Stimulated activated CD4-positive, alpha-beta T cell treated with anti-CD3 and anti-CD28 coated beads, Interleukin-1b, Interleukin-23, amount 100 ng/mL, for 48 hours (primary cell): ENCODE measurements at places on chromosomes 16 and 17.

DNA sequence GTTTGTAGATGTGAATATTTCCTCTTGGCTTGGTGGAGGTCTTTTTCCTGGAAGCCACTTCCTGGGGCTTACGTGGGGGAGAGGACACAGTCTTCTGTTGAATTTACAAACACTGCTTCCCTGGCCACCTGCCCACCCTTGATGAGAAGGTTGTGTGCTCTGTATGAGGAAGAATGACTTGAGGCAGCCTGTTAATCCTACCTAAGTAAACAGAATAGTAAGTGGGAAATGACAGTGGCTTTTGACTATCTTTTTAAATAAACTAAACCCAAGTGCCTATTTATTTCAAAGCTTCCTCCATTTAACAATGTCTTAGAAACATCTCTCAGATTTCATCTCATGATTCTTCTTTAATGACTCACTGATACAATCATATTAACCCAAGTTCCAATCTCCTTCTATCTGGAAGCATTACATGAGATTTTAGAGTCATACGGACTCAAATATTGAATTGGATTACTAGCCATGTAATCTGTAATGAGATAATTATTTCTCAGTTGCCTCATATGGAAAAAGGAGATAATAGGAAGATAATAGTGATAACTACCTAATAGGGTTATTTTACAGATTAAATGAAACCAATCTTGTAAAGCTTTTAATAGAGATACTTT lies 96.6 kb upstream of the SMIM36 start:
- no peak for DNase-seq

- DNase-seq: no peak
Observed at GRCh38 chr16:49527611-49528010, 154.0 kb downstream of the C16orf78 start.

DNA sequence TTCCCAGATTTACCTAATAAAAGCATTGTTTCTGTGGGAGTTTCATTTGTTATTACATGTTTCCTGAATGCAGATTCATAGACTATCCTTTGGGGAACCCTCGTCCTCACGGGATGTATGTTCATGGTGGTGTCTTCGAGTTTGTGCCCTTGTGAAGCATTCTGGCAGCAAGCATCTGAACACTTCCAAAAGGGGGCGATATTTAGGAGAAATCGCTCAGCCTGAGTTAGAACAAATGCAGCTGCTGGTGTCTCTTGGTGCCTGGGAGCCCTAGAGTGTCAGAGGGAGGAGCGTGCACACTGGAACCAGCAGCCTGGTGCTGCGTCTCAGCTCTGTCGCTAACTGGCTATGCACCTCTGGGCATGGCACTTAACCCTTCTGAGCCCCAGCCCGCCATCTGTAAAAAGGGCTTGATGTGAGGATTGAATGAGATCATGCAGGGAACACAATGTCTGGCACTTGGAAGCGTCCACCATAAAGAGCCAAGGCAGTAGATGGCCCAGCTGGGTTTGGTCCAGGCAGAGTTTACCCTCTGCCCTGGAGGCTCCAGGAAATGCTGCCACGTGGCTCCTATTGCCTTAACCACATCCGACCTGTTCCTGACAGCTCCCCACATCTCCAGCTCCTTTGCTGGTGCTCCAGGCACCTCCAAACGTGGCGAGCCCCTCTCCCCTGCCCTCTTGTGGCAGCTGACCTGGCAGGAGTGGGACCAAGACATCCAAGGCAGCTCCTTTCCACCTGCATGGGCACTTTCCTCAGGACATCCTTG lies 25.0 kb upstream of the C16orf78 start:
- DNase-seq: no peak

GRCh38 chr17:1695365-1695764 lies 10.7 kb upstream of the PRPF8 start:
- no peak for DNase-seq

GRCh38 chr16:49640581-49640980 lies 215.3 kb downstream of the ZNF423 start:
- DNase-seq: no peak

DNA sequence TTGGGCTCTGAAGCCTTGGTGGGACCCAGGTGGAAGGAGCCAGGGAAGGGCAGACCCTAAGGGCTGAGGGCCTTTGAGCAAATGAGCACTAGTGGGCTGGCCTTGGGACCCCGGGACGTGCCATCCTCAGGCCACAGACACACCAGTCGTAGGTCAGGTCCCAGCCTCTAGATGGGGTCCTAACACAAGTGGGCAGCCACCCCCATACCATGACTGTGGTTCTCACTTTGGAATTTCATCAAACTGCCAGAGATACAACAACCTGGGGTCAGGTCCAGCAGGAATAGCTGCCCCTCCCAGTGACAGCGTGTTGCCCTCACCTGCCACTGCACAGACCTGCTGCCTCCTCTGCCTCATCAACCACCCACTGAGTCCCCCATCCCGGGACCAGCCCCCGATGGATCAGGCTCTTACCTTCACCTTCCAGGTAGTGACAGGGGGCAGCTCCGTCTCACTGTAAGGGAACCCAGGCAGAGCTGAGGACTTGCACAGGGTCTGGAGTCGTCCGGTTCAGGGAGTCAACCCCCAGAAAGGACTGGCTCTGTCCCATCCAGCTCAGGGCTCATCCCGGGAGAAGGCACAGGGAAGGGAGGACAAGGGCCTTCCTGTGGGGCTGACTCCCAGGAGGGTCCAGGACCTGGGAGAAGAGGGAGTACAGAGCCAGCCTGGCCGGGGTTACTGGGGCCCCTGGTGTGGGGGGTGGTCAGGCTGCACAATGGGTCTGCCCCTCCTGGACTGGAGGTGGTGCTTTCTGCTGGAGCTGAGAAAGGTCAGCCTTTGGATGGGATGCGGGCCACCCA lies 40.0 kb downstream of the LGALS9 start:
- no peak for DNase-seq

DNA sequence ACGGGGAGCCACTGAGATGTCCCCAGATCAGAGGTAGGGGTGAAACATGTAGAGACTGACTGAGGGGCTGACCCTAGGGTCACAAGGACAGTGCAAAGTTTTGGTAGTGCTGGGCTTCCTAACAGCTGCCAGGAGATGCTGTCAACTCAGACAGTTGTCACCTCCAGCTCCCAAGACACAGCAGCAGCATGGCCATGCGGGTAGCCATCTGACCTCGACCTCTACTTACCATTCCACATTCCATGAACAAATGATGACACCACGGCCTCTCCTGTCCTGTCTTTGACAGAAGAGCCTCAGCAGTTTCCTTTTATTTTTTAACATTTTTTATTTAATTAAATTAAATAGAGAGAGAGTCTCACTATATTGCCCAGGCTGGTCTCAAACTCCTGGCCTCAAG lies 65.3 kb upstream of the NFAT5 start:
- no peak for DNase-seq

DNA sequence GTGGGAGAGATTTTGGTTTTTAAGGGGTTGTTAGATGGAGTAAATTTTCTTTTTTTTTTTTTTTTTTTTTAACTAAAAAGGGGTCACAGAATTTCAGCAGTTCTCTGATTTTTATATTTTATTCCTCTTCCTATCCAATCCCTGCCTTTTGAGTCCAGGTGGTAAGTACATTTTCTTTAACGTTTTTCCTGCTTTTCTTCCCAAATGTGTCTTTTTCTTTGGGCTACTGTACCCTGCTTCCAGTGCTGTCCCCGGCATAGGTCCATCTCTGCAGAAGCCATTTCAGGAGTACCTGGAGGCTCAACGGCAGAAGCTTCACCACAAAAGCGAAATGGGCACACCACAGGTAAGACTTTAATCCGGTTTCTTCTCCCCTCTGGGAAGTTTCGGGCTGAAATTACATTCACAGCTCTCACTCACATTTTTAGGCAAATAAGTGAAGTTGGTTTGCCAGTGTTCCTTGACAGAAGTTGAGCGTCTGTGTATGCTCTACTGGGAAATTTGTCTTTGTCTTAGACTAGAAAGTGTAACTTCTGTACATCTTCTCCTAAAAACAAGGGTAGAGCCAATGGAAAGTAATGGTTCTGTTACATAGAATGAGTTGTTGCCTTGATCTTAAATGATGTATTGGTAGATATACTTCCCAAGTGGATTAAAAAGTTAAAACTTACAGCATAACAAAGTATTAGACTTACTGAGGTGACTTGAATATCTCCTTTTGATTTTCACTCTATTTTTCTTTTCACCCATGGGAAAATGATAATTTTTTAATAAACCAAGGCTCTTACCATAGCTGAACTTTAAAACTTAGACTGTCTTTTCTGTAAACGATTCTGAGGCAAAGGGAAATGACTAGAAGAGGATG lies 54.5 kb downstream of the TUBD1 start:
- DNase-seq: peak; percentile 47

- DNase-seq: peak; percentile 66
Observed at GRCh38 chr17:42845918-42846593, 1.7 kb downstream of the AOC2 start.

DNA sequence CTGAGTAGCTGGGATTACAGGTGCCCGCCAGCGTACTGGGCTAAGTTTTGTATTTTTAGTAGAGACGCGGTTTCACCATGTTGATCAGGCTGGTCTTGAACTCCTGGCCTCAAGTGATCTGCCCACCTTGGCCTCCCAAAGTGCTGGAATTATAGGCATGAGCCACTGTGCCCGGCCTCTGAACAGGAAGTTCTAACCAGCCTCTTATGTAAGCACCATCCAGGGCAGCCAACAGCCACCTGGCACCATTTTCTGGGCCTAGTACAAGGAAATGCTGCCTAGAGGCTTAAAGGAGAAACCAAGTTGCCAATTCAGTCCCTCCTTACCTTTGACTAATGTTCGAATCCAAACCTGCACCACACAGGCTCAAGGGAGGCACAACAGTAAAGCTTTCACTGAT lies 8.5 kb upstream of the SLC39A11 start:
- no peak for DNase-seq

- DNase-seq: no peak
Observed at GRCh38 chr17:69575346-69575761, 160.9 kb downstream of the MAP2K6 start.

DNA sequence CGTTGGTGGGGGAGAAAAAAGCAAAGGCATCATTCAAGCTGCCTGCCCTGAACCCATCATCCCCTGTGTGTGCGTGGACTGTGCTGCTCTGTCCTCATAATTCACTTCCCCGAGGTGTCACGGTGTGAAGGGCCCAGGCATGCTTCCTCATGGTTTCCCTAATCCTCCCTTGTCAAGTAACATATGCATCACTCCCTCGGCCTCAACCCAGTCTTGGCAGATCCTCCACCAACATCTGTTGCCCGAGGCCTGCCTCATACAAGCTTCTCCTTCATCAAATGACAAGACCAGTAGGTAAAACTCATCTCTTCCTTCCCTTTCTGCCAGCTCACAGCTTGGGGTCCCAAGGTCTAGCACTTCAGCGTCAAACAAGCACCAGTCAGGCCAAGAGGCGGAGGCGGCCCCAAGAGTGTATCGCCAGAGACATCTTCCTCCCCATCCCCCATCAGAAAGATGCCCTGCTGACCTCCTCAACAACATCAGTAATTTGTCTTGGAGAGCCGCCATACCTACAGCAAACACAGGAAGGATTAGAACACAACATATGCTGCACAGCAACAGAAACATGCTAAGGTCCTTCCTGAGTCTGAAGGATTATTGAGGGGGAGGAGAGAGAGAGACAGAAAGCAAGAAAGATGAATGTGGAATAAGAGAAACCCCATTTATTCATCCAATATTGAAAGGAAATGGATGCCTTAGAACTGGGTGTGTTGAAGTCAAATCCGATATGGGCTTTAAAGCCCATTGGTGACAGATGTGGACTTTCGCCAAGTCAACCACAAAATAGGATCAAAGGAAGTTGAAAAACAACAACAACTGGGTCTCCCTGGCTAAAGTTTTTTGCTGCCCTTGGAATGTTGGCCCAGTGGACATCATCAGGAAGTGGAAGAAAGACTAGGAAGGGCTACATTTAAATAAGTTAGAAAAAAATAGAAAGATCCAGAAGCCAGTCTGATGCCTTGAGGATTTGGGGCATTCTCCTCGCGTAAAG lies 38.4 kb downstream of the SOX9 start:
- DNase-seq: no peak
